ENCODE measurements at places on chromosomes 2 and 18. TPM values are rescaled to one million over a fixed set of nuclear protein-coding genes. Genes with fewer than 3 reads are reported as not detected.

ERICH2 gene
- not detected for total RNA-seq

PIAS2 gene
- 28.9 TPM for total RNA-seq

CCDC74A gene
- total RNA-seq, result 3.8 TPM

AMER3 gene
- total RNA-seq, result not detected

QPCT gene
- 2.2 TPM for total RNA-seq

SCYGR4 gene
- not detected for total RNA-seq

RAMP1 gene
- total RNA-seq, result 19.2 TPM

DCTN1 gene
- total RNA-seq, result 229 TPM

KCNIP3 gene
- total RNA-seq, result 0.83 TPM

KCNS3 gene
- 5.3 TPM for total RNA-seq

GCG gene
- total RNA-seq, result not detected

EIF2AK3 gene
- total RNA-seq, result 20.3 TPM

RUFY4 gene
- not detected for total RNA-seq

GPR35 gene
- 0.28 TPM for total RNA-seq

MMADHC gene
- total RNA-seq, result 112 TPM

CAPN14 gene
- total RNA-seq, result under 0.01 TPM

LOXL3 gene
- 14.2 TPM for total RNA-seq

CRACDL gene
- total RNA-seq, result not detected

TAF1B gene
- 19.9 TPM for total RNA-seq

IL1RL2 gene
- 0.28 TPM for total RNA-seq

POTEJ gene
- total RNA-seq, result not detected

All from IMR-90 (cell line).